Activated CD8-positive, alpha-beta T cell treated with anti-CD3 and anti-CD28 coated beads, Interleukin-2, amount 10 ng/mL, durations not matched to agents 7 days and 5 days (primary cell): ENCODE measurements at places on chromosomes 5 and 9. TPM values are rescaled to one million over a fixed set of nuclear protein-coding genes. Genes with fewer than 3 reads are reported as not detected.

GRCh38 chr5:167392240-167392639 lies 899.2 kb upstream of the WWC1 start:
- DNase-seq = no peak
- H3K27me3 ChIP-seq = no peaks in the 10 kb centered on the region
- H3K27ac ChIP-seq = no peak overlapping the region
- H3K36me3 ChIP-seq = no peaks in the 10 kb centered on the region
- H3K4me1 ChIP-seq = no peaks in the 10 kb centered on the region

The APBA1 gene
- 0.13 TPM for total RNA-seq

GRCh38 chr9:130934702-130935647 lies 4.1 kb downstream of the FIBCD1 start:
- no peak overlapping the region for H3K27ac ChIP-seq
- no peaks in the 10 kb centered on the region for H3K36me3 ChIP-seq

- peaks cover 14% of the 10 kb centered on the region for H3K27me3 ChIP-seq
- H3K4me1 ChIP-seq = peaks cover 16% of the 10 kb centered on the region
- no peak overlapping the region for H3K27ac ChIP-seq
Observed at GRCh38 chr9:125411171-125411756, 149.6 kb downstream of the GAPVD1 start.
